Pericardium fibroblast (primary cell): ENCODE measurements at places on chromosomes 7 and 10. TPM values are rescaled to one million over a fixed set of nuclear protein-coding genes. Genes with fewer than 3 reads are reported as not detected.

The LIPN gene
- total RNA-seq, result not detected in 2 replicates

The DUSP5 gene
- total RNA-seq, result 6.3 and 6.8 TPM in 2 replicates

The CDK1 gene
- 5.2 and 5.7 TPM in 2 replicates for total RNA-seq

The FXYD4 gene
- not detected in 2 replicates for total RNA-seq

The ZNF438 gene
- total RNA-seq, result 5.3 and 5.4 TPM in 2 replicates

The TMEM184A gene
- not detected in 2 replicates for total RNA-seq

The PON1 gene
- not detected in 2 replicates for total RNA-seq

The CRTAC1 gene
- total RNA-seq, result 0.12 TPM in 1 of 2 replicates, not detected in the other

The LRMDA gene
- 0.12 and 0.17 TPM in 2 replicates for total RNA-seq

The CARD11 gene
- total RNA-seq, result 0.26 and 0.70 TPM in 2 replicates

The C7orf57 gene
- total RNA-seq, result not detected in 2 replicates

The CSTF2T gene
- 19.7 and 20.9 TPM in 2 replicates for total RNA-seq

The PRXL2A gene
- total RNA-seq, result 11.3 and 12.2 TPM in 2 replicates

The SKIDA1 gene
- total RNA-seq, result 1.4 and 4.0 TPM in 2 replicates

The ACSL5 gene
- total RNA-seq, result 4.3 and 6.5 TPM in 2 replicates

The NXPH1 gene
- total RNA-seq, result not detected in 2 replicates

The AGMO gene
- total RNA-seq, result 0.26 TPM in 1 of 2 replicates, not detected in the other

The NKX1-2 gene
- not detected in 2 replicates for total RNA-seq

The CLCN1 gene
- not detected in 2 replicates for total RNA-seq

The HELLS gene
- 2.6 and 19.1 TPM in 2 replicates for total RNA-seq

The EPHB6 gene
- 32.3 and 42.5 TPM in 2 replicates for total RNA-seq

The ARHGEF5 gene
- 5.1 and 8.3 TPM in 2 replicates for total RNA-seq

The FAM25A gene
- not detected in 2 replicates for total RNA-seq

The MMS19 gene
- total RNA-seq, result 75.6 and 88.4 TPM in 2 replicates

The SORCS1 gene
- 0.09 TPM in 1 of 2 replicates, not detected in the other for total RNA-seq

The THSD7A gene
- total RNA-seq, result 0.09 and 0.23 TPM in 2 replicates

The NPTX2 gene
- total RNA-seq, result 0.51 and 10.4 TPM in 2 replicates

The SAMD9L gene
- total RNA-seq, result 3.0 and 8.8 TPM in 2 replicates

The PVRIG gene
- total RNA-seq, result not detected in 2 replicates

The OR2A42 gene
- not detected in 2 replicates for total RNA-seq

The RBM17 gene
- 22.9 and 30.6 TPM in 2 replicates for total RNA-seq

The GRM3 gene
- total RNA-seq, result not detected in 2 replicates

The ATG9B gene
- 0.12 TPM in 1 of 2 replicates, not detected in the other for total RNA-seq

The POT1 gene
- 19.1 and 27.3 TPM in 2 replicates for total RNA-seq

The EVX1 gene
- total RNA-seq, result not detected in 2 replicates

The SLC26A4 gene
- 0.12 and 0.17 TPM in 2 replicates for total RNA-seq

The TUBAL3 gene
- not detected in 2 replicates for total RNA-seq

The ST8SIA6 gene
- total RNA-seq, result 1.6 TPM in 1 of 2 replicates, not detected in the other

The ZNF804B gene
- total RNA-seq, result not detected in 2 replicates

The INHBA gene
- total RNA-seq, result 2.6 and 12.3 TPM in 2 replicates

The NME8 gene
- not detected in 2 replicates for total RNA-seq

The MOSPD3 gene
- 15.6 and 21.6 TPM in 2 replicates for total RNA-seq

The IKZF1 gene
- not detected in 2 replicates for total RNA-seq

The CYP3A7 gene
- 1.0 TPM in 1 of 2 replicates, not detected in the other for total RNA-seq

The OR2A12 gene
- total RNA-seq, result not detected in 2 replicates

The SMO gene
- total RNA-seq, result 18.9 and 19.6 TPM in 2 replicates

The HOGA1 gene
- total RNA-seq, result 0.17 and 0.58 TPM in 2 replicates

The ARHGAP22 gene
- total RNA-seq, result 6.0 and 7.9 TPM in 2 replicates

The BLNK gene
- total RNA-seq, result not detected in 2 replicates

The ADRA2A gene
- under 0.01 and 3.7 TPM in 2 replicates for total RNA-seq

The CPXM2 gene
- total RNA-seq, result not detected in 2 replicates
